ENCODE measurements at places on chromosomes 6 and 20. TPM values are rescaled to one million over a fixed set of nuclear protein-coding genes. Genes with fewer than 3 reads are reported as not detected.

DNA sequence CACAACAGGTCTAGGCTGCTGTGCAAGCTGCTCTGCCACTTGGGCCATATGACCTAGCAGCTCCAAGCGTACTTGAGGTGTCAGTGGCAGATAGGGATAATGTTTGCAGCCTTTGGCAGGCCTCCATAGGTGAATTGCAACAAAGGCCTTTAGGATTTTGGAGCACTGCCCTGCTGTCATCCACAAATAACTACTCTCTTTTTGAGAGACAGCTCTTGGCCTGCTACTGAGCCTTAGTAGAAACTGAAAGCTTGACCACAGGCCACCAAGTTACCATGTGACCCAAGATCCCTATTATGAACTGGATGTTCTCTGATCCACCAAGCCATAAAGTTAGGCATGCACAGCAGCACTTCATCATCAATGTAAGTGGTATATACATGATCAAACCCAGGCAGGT lies 29.9 kb downstream of the FBXO30 start:
- no peak for DNase-seq

DNA sequence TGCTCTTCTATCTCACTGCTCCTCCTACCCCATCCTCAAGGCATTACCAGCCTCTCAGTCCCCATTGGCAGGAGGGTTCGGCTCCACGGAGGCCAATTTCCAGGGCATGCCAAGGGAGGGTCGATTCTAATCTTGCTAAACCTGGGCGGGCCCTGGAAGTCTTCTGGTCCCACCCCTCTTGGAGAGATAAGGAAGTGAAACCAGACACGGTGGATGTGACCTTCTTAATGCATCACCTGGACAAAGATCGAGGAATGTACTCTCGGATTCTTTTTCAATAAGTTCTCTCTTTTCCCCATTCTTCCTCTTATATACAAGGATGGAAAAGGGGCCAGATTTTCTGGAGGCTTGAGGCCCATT lies 112.2 kb upstream of the ARMC2 start:
- no peak for DNase-seq

- DNase-seq, result peak; percentile 68
Measured at GRCh38 chr20:19784511-19785172, 26.6 kb downstream of the RIN2 start.

DNA sequence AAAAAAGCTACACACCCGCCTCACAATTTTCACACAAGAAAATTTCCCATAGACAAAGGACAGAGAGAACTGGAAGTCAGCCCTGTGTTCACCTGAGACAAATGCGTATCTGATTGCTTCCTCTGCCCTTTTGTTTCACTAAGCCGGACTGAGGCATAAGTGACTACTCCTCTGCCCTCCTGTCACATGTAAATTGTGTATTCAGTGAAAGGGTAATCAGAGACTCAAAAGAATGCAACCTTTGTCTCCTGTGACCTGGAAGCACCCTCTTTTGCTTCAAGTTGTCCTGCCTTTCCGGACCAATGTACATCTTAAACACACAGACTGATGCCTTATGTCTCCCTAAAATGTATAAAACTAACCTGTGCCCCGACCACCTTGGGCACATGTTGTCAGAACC lies 483.8 kb upstream of the EYS start:
- DNase-seq, result no peak

The FKBP5 gene
- total RNA-seq, result 120 TPM

DNA sequence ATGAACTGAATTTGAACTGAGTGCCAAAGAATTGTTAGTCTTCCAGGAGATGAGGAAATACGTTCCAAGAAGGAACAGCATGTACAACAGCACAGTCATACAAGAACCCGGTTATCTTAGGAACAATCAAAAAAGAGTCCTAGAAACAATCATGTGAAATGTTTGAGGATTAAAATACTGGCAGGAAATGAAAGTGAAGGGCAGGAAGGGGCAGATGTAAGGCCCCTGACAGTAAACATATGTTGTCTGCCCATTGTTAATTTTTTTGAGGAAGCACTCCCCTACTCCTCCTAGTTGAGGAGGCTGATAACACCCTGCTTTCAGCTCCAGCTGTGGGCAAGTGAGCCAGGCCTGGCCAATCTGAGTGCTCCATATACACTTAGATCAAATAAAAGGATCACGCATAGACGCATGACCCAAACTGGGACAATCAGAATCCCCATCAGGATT lies 220.9 kb downstream of the HACE1 start:
- no peak for DNase-seq

GRCh38 chr6:165552248-165552736 lies 110.7 kb downstream of the PDE10A start:
- DNase-seq, result no peak

- no peak for DNase-seq
Measured at GRCh38 chr6:38784506-38785235, 69.6 kb downstream of the DNAH8 start.

GRCh38 chr6:30682143-30683117 lies 4.0 kb downstream of the PPP1R18 start:
- DNase-seq, result peak; percentile 94

- no peak for DNase-seq
Measured at GRCh38 chr6:80940976-80941375, 811.5 kb downstream of the TENT5A start.

DNA sequence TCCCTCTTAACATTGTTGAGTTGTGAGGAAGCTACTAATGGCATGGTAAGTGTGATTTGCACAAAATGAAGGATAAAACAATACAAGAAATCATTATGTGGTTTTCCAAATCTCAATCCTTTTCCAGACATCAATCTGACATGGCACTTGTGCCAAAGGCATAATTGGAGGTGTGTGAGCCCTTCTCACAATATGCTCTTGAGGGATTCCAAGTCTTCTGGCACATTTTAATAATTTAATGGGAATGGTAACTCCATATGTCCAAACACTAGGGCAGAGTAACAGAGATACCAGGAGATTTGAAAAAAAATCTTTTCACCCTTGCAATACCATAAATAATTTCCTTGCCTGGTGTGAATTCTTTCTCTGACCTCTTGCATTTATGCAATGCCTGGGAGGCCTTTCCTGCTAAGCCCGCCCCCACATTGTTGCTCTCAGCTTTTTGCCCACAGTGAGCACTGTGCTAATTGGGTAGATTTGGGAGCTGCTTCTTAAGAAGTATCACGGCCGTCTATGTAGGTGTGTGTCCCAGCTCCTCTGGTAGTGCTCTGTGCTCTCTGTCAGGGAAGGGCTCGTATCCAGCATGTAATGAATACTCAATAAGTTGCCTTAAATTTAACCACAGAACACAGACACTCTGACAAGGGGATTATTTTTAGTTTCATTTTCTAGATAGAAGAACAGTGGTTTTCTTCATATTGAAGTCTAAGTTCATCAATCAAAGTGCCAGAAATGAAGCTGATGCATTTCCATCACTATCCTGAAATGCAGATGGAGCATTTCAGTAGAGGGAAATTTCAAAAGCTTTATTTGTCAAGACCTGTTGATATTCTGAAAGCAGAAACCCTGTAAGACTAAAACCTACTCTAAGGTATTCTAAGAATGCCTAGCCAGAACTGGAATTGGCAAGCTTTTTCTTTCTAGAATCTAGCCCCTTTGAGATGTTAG lies 54.4 kb upstream of the CEP85L start:
- peak; percentile 29 for DNase-seq

DNA sequence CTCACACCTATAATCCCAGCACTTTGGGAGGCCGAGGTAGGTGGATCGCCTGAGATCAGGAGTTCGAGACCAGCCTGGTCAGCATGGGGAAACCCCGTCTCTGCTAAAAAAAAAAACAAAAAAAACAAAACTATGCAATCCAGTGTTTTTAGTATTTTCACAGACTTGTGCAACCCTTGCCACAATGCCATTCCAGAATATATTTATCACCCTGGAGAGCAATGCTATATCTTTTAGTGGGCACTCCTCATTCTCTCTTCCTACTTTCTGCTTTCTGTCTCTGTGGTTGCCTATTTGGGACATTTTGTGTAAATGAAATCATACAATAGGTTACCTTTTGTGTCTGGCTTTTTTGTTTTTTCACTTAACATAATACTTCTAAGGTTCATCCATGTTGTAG lies 39.1 kb upstream of the MROH8 start:
- DNase-seq, result no peak

- no peak for DNase-seq
Measured at GRCh38 chr6:46265373-46265772, 94.6 kb upstream of the ENPP5 start.
